NCI-H1092 (cell line): ENCODE measurements at places on chromosomes 16 and 17.

DNA sequence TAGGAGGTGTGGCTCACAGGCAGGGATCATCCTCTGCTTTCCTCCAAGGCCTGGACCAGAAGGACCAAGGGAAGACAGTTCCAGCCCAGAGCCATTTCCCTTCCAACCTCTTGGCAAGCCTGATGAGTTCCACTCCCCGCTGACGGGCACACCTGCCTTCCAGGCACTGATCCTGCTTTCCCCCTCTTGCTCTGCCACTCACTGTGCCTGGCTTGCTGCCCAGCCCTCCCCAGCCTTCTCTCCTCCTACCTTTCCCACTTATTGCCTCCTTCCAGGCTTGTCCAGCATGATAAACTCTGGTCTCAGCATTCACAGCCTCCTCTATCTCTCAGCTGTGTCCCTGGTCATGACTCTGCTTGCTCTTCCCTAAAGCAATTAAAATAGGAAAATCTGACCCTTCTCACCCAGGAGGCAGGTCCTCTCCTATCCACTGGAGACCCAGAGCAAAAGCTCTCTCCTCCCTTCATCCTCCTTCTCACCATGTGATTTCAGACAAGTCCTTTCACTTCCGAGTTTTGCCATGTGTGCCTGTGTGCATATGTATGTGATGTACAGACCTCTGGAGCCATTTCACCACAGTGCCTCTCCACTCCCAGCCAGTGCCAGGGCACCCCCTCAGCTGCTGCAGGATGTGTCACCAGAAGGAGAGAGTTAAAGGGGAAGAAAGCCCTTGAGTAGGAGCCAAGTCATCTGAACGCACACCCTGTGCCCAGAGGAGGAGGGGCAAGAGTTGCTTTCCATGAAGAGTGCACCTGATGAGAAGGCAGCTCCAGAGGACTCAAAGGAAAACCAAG is 13.4 kb upstream of the TMEM170A start:
- DNase-seq: peak; percentile 40

DNA sequence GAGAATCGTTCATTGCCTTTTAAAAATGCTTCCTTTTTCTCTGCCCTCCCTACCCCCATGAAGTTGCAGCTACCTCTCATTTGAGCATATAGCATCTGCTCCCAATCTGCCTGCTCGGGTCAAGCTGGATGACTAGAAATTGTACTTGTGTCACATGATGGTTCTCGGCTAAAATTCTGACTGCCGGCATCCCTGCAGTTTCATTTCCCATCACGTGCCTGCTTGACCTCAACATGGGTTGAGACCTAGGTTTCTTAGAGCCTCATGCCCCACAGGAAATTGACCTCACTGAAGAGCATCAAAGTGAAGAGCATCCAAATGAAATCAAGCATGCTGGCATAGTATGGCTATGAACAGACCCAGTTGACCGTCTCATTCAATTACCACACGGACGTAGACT is 581.6 kb upstream of the PSMD7 start:
- no peak for DNase-seq

DNA sequence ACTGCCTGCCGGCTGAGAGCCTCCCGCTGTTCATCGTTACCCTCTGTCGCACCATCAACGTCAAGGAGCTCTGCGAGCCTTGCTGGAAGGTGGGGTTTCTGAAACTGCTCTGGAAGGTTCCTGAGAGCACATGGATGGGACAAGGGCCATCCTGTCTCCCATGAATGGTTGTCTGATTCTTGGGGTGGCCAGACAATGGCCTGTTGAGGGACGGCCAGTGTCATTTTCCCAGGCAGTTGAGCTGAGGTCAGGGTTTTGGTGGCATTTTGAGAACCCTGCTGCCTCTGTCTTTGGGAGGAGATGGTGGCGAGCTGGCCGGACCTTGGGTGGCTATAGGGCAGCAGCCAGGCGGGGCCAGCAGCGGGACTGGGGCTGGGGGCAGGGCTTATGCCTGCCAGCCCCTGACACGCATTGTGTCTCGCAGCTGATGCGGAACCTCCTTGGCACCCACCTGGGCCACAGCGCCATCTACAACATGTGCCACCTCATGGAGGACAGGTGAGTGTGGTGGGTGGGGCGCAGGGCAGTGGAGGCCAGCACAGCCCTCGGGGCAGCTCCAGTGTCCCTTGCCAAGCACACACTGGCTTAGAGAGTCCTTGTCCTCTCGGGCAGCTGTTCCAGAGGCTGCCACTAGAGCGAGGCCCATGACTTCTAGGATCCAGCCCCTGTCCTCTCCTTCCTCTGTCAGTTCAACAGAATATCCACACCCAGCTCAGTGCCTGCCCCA is 9.1 kb downstream of the TSC2 start:
- no peak for DNase-seq

GRCh38 chr17:15334266-15334665 is 7.1 kb downstream of the TEKT3 start:
- DNase-seq: no peak

DNA sequence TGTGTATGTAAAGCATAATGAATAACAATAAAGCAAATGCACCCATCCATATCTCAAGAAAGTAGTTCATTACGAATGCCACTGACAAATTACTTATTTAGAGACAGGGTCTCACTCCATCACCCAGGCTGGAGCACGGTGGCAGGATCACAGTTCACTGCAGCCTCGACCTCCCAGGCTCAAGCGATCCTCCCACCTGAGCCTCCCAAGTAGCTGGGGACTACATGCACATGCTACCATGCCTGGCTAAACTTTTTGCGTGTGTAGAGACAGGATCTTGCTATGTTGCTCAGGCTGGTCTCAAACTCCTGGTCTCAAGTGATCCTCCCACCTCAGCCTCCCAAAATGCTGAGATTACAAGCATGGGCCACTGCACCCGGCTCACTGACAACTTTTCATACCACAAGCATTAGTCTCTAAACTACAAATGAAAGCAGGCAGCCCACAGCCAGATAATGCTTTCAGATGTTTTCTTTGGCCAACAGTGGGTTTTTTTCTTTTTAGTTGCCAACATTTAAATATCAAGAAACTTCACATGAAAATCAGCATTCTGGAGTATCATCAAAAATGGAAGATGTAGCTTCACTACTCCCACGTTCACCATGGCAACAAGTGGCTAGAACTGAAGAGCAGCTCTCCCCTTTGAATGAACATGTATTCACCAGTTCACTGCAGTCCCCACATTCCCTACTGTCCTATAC is 7.7 kb downstream of the ARHGAP17 start:
- DNase-seq: no peak

GRCh38 chr17:79338604-79339003 is 264.0 kb downstream of the ENGASE start:
- DNase-seq: no peak

- no peak for DNase-seq
Measured at GRCh38 chr16:75256696-75257343, 5.4 kb upstream of the BCAR1 start.

- no peak for DNase-seq
Measured at GRCh38 chr16:12060751-12061150, 84.2 kb downstream of the SNX29 start.

DNA sequence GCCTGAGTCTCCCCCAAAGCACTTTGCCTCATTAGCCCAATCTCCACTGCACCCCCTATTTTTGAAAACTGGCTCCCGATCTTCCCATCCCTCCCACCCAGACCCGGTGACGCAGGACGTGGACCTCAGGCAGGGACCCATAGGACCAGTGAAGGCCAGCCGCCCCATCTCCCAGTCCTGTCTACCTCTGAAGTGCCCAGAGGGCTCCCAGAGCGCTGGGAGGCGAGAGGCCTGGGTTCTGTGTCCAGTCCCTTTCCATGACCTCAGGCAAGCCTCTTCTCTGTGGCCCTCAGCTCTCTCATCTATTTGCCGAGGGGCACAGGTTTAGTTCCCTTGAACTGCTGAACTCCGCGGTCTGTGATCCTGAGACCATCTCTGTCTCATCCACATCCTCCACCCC is 714 bp downstream of the TNS4 start:
- DNase-seq: no peak

DNA sequence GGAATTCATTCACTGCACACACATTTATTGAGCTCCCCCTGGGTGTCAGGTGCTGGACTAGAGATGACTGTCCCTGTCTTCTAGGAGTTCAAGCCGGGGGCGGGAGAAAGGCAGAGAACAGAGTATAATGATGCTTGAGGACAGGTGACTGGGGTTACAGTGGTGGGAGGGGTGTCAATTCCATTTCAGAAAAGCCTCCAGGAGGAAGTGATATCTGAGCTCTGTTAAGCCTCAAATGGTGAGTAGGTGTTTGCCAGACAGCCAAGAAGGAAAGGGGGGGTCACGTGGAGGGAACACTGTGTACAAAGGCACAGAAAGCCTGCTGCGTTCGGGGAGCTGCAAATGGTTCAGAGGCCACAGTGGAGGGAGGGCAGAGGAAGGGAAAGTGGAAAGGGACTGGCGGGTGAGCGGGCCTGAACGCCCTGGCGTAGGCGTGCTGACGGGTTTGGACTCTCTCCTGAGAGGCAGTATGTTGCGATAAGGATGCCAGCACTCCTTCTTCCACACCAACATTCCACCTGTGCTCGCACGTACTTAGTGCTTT is 9.7 kb upstream of the NXPH3 start:
- DNase-seq: no peak

DNA sequence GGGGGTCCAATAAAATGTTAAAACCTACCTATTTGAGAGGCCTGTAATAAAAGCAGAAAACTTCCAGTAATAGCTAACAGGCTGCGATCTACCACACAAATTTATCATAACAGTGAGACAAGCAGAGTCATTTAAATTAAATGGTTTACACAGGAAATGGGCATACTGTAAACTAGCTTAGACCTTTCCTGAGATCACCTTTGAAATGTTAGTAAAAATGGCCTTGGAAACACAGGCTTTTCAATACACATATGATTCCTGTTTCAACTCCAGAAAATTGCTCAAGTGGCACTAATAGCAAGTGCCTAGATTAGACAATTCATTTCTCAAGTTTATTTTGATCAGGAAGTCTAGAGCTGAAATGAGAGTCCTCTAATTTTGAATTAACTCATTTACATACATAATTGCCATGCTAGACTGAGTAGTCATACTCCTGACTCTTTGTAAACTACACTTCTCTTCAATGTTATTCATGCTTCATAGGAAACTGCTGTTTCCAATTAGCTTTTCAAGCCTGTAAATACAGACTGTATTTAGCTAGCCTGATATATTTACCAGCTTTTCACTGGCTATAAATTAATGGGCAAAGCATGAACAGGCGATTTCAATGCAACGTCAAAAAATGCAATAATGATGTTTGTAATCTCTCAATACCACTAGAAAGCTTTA is 43.3 kb downstream of the PARN start:
- DNase-seq: no peak

- DNase-seq: no peak
Measured at GRCh38 chr16:54165912-54166865, 120.4 kb downstream of the IRX3 start.

GRCh38 chr17:80029258-80029974 is 6.3 kb downstream of the TBC1D16 start:
- DNase-seq: peak; percentile 49

GRCh38 chr16:68082629-68083238 is 2.4 kb upstream of the NFATC3 start:
- no peak for DNase-seq

GRCh38 chr16:85524630-85525419 is 88.3 kb upstream of the GSE1 start:
- peak; percentile 30 for DNase-seq

DNA sequence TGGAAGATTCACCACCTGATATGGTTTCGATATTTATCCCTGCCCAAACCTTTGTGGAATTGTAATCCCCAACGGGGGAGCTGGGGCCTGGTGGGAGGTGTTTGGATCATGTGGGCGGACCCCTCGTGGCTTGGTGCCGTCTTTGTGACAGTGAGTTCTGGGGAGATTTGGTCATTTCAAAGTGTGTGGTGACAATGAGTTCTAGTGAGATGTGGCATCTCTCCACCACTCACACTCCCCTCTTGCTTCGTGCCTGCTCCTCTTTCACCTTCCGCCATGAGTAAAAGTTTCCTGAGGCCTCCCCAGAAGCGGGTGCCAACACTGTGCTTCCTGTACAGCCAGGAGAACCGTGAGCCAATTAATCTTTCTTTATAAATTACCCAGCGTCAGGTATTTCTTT is 9.7 kb downstream of the CCDC57 start:
- DNase-seq: no peak

DNA sequence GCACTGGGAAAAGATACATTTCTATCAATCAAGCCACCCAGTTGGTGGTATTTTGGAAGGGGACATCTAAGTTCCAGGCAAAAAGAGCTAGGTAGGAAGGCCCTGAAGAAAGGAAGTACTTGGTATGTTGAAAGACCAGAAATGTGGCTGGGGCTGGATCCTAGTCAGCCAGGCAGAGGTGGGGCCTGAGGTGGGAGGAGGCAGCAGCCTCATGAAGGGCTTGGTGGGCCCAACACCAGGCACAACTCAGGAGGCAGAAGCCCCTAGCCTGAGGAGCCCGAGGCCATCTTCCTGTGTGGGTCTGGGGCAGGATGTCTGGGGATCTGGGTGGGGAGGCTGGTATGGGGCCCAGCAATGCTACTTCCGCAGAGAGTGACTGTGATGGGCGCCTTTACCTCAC is 105.9 kb downstream of the SALL1 start:
- DNase-seq: no peak

GRCh38 chr16:58422809-58423208 is 30.5 kb downstream of the GINS3 start:
- DNase-seq: no peak

DNA sequence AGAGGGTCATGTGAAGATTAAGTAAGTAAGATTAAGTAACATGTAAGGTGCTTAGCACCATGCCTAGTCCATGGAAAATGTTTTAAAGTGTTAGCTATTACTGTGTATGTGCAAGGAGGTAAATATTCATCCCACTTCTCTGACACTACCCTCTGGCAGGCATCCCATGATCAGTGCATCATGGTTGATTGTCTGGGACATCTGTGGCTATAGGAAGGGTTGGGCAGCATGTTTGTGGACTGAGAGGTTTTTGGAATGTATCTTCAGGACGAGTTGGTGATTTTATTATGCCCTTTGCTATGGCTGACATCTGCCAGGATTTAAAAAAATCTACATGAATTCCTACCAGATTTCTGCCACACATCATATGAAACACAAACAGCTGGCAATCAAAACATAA is 6.5 kb upstream of the TAOK1 start:
- DNase-seq: no peak

DNA sequence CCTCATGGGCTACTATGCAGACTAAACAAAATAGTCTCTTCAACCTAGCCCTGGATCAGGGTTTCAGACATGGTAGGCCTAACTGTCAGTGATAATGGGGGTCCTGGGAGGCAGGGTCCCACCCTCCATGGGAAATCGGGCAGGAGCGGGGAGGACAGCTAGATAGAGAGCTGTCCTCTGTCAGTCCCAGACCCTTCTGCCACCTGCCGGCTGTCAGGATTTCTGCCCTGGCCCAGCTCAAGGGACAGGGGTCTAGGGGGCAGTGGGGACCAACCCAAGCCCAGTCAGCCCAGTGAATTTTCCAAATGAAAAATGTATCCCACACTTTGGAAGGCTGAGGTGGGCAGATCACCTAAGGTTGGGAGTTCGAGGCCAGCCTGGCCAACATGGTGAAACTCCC is 5.3 kb downstream of the CA7 start:
- DNase-seq: no peak

- no peak for DNase-seq
Measured at GRCh38 chr17:47267354-47267828, 13.8 kb downstream of the ITGB3 start.
